Activated CD4-positive, alpha-beta memory T cell treated with anti-CD3 and anti-CD28 coated beads, Interleukin-2, amount 10 ng/mL, durations not matched to agents 7 days and 5 days (primary cell): ENCODE measurements at places on chromosomes 6 and 20. TPM values are rescaled to one million over a fixed set of nuclear protein-coding genes. Genes with fewer than 3 reads are reported as not detected.

DNA sequence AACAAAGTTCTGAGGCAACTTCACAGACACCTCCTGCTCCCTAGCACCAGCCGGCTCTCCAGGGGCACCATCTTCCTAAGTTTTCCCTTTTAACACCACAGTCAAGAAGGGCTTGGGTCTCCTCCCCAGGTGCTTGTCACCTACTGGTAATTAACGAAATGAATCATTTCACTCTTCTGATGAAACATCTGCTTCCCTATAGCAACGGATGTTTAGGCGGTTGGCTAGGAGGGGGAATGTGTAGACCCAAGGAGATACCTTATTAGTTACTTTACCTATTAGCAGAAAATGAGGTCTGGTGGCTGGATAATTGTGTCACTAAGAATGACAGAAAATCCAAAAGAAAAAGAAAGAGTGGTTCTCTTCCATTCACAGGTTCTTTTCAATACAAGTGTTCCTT, 46.3 kb upstream of the FABP7 start:
- DNase-seq, result no peak

DNA sequence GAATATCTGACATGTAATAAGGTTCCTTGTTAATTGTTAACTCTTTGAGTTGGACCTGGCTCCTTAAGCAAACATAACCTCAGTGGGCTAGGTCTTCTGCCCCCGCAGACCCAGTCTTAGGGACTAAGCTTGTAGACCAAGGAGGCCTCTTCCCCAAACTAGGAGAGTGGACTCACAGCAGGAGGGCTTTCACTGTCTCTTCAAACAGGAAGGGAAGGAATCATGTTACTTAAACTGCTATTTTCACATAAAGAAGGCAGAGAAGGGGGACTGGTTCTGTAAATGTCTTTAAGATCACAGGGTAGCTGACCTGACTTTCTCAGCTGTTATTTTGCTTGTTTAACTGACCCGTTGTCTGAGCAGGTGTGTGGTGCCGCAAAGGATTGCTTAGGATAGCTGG, 34.9 kb upstream of the PRDM1 start:
- no peak for DNase-seq

- no peak for DNase-seq
Measured at GRCh38 chr6:119978274-119978889, 628.8 kb upstream of the MAN1A1 start.

GRCh38 chr6:456358-456867, 64.9 kb downstream of the IRF4 start:
- no peak for DNase-seq

GRCh38 chr6:80156221-80156620, 49.8 kb downstream of the BCKDHB start:
- no peak for DNase-seq

GRCh38 chr20:41392871-41393704, 26.5 kb upstream of the EMILIN3 start:
- DNase-seq, result no peak

DNA sequence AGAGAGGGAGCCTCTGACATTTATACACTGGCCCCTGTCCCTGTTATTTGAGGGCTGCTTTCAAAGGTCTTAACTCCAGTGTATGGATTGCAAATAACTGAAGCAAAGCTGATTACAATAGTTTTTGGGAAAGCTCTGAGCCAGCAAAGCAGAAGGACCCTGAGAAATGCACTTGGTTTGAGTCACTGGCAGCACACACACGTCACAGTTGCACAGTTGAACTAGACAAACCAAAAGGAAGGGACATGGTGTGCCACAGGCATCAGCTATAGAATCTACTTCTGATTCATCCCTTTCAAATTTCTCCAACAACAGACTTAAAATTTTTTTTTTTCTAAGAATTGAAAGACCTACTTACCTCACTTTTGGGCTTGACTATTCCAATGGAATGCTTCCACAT, 56.4 kb downstream of the SNRNP48 start:
- DNase-seq, result no peak

- DNase-seq, result no peak
Measured at GRCh38 chr6:100856146-100856545, 25.0 kb downstream of the ASCC3 start.

GRCh38 chr20:50219600-50219999, 29.0 kb downstream of the CEBPB start:
- no peak for DNase-seq

DNA sequence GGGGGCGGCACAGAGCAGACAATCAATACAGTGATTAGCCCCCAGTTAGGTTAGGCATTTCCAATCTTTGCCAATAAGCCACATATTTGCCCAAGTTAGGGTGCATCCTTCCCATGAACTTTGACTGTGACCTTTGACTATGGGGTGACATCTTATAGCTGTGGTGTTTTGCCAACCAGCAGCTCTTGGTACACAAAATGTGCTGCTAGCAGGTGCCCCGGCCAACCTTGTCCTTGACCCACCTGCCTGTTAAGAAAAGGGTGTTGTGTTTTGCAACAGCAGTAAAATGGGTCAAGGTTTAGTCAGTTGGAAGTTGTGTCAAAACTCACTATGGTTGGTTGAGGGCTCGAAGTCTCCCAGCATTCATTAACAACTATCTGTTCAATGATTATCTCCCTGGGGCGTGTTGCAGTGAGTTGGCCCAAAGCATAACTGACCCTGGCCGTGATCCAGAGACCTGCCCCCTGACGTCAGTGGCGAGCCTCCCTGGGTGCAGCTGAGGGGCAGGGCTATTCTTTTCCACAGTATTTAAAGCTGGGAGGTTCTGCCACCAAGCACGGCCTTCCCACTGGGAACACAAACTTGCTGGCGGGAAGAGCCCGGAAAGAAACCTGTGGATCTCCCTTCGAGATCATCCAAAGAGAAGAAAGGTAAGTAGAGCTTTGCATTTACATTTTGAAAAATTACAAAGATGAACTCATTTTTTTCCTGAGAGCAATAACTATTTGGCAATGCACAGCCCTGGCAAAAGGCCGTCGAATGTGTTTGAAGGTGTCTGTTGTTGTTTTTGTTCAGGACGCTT, at the start of gene PCK1:
Gene PCK1, plus strand, starts transcription at position 557 of the 802 bp plus-strand sequence. CDS start 302 bp downstream, outside the sequence.
- DNase-seq, result no peak

- no peak for DNase-seq
Measured at GRCh38 chr6:232982-233640, 59.2 kb upstream of the DUSP22 start.

GPR6 gene
- not detected for total RNA-seq

RGS17 gene
- not detected for total RNA-seq

NECAB3 gene
- total RNA-seq, result 27.3 TPM

MYLK2 gene
- 0.33 TPM for total RNA-seq

C20orf96 gene
- total RNA-seq, result 5.9 TPM
